ENCODE measurements at places on chromosomes 3 and 15.
A peak's percentile ranks its signal among the peaks of the same experiment; 100 is the strongest.

DNA sequence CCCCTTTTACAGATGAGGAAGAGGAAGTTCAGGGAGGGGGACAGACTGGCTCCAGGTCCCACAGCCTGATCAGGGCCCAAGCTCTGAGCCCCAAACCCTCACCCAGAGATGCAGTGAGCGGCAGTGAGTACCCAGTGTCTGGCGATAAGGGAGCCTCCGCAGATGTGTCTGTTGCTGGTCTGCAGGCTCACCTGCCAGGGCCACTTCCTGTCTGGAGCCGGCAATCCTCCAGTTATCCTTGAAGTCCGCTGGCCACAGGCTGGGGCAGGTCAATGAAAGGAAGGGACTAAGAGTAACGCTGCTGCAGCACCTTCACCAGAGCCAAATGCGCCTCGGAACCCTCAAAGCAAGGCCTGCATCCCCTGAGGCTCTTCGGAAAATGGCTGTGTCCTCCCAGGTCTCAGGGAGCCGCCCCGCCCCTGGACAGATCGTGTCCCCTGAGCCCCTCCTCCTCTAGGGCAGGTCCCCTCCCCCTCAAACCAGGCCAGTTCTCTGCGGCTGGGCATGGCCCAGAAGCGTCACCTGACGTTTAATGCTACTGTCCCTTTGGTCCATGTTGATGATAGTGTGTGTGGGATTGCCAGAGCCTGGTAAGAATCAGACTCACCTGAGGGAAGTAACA is 51.5 kb downstream of the MYL3 start:
- no peak for DNase-seq
- no peaks in the 10 kb centered on the region for H3K27me3 ChIP-seq
- peaks cover 4% of the 10 kb centered on the region for H3K4me1 ChIP-seq
- H3K36me3 ChIP-seq: no peaks in the 10 kb centered on the region
- no peak overlapping the region for H3K27ac ChIP-seq

DNA sequence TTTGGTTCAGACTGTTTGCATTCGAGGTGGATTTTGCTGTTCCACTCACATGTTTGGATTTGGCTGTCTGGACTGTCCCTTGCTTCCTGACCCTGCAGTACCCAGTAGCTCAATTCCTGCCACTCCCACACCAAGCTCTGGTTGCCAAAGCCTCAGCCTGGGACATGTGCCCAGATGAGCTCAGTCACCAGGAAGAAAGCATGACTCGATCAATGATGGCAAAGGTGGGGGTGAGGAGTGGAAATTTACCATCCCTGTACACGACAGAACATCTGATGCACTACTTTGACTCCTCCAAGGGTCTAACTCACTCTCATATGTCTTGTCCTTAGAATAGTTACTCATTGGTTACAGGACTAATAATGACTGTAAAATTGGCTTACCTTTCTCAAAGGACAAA is 45.2 kb downstream of the ZNF385D start:
- no peaks in the 10 kb centered on the region for H3K36me3 ChIP-seq
- DNase-seq: peak; percentile 69
- H3K27me3 ChIP-seq: no peaks in the 10 kb centered on the region
- peak overlapping the region; percentile 70 for H3K27ac ChIP-seq

DNA sequence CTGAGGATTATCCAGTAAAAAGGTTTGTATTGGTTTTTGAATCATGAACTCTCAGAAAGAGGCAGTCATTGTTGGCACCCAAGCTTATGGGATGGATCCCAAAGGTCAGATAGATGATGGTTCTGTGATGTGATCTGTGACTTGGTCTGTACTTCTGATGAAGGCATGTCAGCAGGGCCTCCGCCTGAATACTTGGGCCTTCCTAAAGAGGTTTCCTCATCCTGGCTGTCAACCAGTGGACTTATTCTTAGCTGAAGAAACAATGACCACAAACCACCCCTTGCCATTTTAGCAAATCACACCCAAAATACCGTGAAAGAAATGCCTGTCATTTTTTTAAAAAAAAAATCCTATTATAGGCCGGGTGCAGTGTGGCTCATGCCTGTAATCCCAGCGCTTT is 48.2 kb upstream of the SLC9A9 start:
- no peak overlapping the region for H3K4me3 ChIP-seq
- H3K4me1 ChIP-seq: no peaks in the 10 kb centered on the region
- H3K36me3 ChIP-seq: no peaks in the 10 kb centered on the region
- no peaks in the 10 kb centered on the region for H3K27me3 ChIP-seq
- no peak overlapping the region for H3K27ac ChIP-seq
- DNase-seq: no peak

DNA sequence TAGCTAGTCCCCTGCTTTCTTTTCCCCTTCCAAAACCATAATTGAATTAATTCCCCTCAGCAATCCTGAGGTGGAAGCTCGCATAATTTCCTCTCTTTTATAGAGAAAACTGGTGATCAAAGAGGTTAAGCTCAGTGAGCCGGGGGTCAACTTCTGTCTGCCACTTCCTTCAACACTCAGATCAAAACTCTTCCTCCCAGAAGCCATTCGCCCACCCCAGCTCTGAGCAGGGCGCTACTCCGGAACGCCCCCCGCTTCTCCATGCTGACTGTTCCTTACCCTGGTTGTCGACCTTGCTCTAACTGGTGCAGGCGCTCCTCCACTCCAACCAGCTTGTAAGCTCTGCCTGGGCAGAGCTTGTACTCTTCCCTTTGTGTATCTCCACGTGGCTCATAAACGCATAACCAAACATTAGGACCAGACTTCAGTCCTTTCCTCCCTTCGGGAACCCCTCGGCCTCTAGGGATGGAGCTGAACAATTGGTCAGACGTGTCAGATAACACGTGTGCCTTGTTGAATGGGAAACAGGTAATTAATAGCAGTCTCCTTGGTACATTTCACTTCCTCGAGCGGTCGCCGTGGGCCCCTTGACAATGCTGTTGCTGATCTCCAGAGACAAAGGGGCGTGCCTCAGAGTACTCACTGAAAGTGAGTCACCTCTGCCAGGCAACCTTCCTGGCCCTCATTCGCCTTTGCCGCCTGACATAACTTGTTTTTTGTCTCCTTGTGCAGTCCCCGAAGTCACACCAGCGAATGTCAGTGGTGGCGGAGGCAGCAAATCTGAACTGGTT is 71.8 kb downstream of the IL5RA start:
- H3K4me3 ChIP-seq: no peak overlapping the region
- no peaks in the 10 kb centered on the region for H3K27me3 ChIP-seq
- H3K36me3 ChIP-seq: peaks cover 10% of the 10 kb centered on the region

GRCh38 chr3:129617381-129618185 is 11.1 kb upstream of the PLXND1 start:
- peaks cover 15% of the 10 kb centered on the region for H3K4me1 ChIP-seq
- peak overlapping the region; percentile 43 for H3K27ac ChIP-seq
- H3K36me3 ChIP-seq: no peaks in the 10 kb centered on the region
- no peak for DNase-seq
- H3K27me3 ChIP-seq: no peaks in the 10 kb centered on the region
- no peak overlapping the region for H3K4me3 ChIP-seq

DNA sequence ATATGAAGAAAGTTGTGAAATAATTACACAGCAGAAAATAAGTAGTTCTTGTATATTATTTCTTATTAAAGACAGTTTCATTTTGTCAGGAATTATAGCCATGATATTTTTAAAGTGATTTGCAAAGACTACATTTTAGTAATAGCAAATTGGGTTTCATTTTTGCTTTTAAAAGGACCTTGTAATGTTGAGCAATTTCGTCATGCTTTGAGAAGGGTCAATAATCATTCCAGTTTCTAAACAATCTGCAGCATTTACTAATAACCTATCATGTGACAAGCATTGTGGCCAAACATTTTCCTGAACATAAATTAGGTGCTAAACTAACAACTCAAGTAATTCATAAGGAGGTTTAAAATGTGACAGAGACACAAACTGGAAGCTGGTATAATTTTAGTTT is 214.4 kb upstream of the CBLB start:
- no peaks in the 10 kb centered on the region for H3K4me1 ChIP-seq
- no peak for DNase-seq
- H3K27me3 ChIP-seq: no peaks in the 10 kb centered on the region
- no peak overlapping the region for H3K27ac ChIP-seq

DNA sequence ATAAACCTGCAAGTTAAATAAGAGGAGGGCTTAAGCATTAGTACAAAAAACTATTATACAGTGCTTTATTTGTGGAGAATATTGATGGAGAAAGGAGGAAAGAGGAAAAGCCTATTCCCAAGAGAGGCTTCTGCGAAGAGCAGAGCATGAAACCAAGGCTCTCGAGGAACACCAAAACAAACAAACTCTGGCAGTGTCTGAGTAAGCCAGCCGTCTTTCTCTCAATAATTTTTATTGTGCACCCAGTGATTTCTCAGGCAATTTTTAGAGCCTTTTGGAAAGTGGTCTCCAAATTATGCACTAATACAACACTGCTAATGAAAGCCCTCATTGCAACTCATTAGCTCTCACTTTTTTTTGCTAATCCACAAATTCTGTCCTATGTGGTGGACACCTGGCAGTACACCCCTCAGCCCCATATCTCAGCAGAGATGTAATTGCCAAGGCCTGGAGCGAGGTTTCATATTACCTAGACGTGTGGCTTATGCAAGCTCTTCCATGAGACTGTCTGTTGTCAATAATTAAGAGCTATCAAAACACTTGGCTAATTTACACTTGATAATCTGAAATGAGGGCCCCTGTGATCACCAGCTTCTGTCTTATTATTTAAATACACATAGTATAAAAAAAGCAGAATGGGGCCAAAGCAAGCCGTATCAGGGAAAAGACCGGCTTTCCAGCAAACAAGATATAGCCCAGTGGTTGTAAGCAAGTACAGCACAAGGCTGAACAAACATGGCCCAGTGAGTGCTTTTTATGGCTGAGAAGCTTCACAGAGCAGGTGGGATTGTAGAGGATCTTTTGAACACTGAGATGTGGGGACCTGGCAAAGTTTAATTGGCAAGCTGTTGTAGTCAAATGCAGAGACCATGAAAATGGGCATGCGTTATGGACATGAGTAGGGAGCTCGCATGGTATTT is 216.9 kb downstream of the ROBO2 start:
- no peak overlapping the region for H3K4me3 ChIP-seq
- DNase-seq: no peak
- H3K27ac ChIP-seq: no peak overlapping the region
- no peaks in the 10 kb centered on the region for H3K4me1 ChIP-seq
- no peaks in the 10 kb centered on the region for H3K36me3 ChIP-seq
- H3K27me3 ChIP-seq: no peaks in the 10 kb centered on the region
